CD8-positive, alpha-beta memory T cell (primary cell): ENCODE measurements at places on chromosomes 1 and 21.

DNA sequence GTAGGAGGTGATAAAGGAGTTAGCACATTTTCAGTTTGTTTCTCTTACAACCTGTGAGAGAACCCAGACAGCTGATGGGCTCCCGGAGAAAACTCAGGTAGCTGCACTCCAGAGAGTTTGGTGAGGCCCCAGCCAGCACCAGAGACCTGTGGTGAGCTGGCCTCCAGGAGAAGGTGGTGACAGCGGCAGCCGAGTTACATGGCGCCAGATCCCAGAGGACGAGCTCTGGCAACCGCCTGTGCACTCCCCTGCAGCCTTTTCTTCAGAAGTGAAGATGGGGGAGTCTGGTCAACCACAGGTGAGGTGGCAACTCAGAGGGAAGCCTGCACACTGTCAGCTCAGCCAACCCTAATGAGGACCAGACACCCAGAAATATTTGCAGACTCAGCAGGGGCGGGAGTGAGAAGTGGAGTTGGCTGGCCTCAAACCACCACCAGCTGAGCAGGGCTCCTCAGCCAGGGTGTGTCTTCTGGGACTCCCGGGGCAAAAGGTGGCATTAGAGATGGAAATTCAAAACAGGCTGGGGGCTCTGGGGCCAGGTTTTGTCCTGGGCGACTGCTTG, 209.7 kb downstream of the SETD4 start:
- DNase-seq = no peak

- DNase-seq = no peak
Measured at GRCh38 chr21:33345751-33346238, 21.0 kb downstream of the IFNAR1 start.

DNA sequence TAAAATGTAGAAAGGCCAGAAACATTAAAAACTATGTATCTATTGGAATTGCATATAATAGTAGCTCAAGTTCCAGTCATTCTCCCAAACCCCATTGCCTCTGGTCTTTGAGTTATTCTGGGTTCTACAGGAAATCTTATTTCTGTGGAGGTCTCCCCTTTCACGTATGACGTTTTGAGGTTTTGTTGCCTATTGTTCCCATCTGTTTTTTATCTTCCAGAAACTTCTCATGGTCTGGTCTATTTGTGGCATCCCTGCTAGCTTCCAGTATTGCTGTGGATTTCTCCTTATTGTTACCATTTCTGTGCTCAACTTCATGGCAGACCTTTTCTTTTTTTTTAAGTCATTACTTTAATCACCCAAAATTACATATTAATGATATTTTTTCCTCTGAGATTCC, 43.3 kb downstream of the DTL start:
- no peak for DNase-seq

DNA sequence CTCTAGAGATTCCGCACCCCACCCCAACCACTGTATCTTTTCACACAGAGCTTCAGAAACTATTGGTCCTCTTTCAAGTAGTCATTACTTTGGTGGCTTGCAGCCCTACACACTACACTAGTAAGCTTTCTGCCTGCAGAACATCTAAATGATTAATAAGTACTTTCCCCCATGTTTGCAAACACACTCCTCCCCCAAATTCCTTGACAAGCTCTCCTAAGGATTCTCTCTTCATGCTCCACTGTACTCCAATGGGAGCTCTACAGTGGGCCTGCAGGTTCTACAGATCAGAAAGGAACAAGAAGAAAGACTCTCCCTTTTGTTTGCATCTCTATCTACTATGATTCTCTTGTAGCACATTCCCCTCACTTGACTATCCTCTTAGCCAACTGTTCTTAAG, 16.3 kb upstream of the NUF2 start:
- DNase-seq = no peak

DNA sequence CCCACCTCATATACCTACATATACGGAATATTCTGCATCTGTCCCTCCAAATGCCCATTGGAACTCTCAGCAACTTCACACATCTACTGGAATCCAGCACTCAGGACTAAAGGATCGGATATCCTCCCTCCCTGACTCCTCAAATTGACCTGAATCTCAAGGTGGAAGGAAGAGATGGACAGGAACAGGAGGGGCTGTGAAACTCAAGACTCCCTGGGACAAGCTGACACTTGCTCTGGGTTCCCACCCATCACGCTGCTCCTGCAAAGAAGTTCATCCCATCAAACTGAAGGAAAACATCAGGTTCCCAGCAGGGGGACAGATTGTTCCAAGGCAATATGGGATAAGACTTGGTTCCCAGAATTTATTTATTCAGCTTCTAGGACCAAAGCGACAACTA, 30.3 kb upstream of the TIAM1 start:
- DNase-seq = no peak

DNA sequence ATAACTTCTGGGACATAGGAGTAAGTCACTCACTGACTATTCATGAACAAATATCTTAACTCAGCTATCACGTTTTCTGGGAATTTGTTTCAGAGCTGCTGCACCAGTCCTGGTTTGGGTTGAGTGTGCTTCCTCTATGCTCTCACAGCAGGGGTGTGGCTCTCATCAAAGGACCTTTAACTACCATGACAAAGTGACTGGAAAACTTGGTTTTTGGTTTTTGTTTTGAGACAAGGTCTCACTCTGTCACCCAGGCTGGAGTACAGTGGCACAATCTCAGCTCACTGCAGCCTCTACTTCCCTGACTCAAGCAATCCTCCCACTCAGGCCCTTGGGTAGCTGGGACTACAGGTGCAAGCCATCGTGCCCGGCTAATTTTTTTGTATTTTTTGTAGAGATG, 4.1 kb downstream of the ILDR2 start:
- DNase-seq = no peak

- DNase-seq = no peak
Measured at GRCh38 chr1:111503585-111504060, at the start of the genes ADORA3 and TMIGD3. TSS of gene ADORA3 (minus strand) at chr1:111503633. CDS start at chr1:111503354, 279 bp downstream. TSS of gene TMIGD3 (minus strand) at chr1:111503633. CDS start at chr1:111503354, 279 bp downstream.

GRCh38 chr1:84849357-84849975, 43.5 kb downstream of the LPAR3 start:
- DNase-seq = no peak

DNA sequence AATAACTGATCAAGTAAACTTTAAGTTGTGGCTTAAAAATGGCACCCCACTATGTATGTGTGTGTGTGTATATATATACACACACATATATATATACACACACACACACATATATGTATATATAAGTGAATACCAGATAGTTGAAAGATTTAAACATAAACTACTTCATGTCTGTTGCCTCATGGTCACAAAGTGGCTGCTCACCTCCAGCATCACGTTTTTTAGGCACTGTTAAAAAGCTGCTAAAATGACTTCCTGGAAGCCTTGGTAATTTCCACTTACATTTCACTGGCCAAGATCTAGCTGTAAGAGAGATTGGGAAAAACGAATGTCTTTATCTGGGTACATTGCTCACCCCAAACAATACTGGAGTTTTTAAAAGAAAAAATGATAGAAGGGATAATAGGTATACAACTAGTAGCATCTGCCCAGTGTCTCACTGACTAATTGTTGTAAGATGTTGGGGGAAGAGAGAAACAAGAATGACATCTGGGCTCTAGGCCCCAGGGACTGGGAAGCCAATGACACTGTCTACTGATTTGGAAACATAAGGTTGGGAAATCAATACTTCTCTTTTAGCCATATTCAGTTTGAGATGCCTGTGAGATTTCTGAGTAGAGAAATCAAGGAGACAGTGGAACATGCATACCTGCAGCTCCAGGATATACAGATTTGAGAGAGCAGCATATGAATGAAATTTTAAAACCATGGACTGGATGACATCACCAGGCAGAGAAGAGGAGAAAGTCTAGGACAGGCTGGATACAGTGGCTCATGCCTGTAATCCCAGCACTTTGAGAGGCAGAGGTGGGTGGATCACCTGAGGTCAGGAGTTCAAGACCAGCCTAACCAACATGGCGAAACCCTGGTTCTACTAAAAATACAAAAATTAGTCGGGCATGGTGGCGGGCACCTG, 42.8 kb downstream of the CLDN14 start:
- DNase-seq = no peak

- no peak for DNase-seq
Measured at GRCh38 chr1:23585321-23586022, 26.2 kb upstream of the ID3 start.

DNA sequence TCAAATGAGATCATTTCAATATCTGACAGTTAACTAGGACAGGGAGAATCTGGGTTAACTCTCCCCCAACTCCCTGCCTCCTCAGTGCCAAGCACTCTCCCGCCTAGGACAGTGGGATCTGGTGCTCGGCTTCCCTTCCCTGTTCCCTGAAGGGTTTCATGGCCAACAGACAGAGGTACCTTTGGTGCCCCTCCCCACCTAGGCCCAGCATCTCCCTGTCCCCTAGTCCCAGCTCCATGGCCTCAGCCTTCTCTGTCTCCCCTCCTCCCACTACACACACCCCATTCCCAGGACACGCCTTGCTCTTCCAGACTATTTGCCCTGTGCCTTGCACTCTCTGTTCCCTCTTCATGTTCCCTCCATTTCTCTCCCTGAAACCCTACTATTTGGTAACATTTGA, 77.1 kb downstream of the CD247 start:
- no peak for DNase-seq

GRCh38 chr1:226625326-226625725, 76.8 kb downstream of the STUM start:
- DNase-seq = peak; percentile 28

- DNase-seq = no peak
Measured at GRCh38 chr1:234639961-234640360, 30.0 kb upstream of the IRF2BP2 start.

GRCh38 chr1:204475656-204476432, 18.8 kb downstream of the PIK3C2B start:
- DNase-seq = no peak

DNA sequence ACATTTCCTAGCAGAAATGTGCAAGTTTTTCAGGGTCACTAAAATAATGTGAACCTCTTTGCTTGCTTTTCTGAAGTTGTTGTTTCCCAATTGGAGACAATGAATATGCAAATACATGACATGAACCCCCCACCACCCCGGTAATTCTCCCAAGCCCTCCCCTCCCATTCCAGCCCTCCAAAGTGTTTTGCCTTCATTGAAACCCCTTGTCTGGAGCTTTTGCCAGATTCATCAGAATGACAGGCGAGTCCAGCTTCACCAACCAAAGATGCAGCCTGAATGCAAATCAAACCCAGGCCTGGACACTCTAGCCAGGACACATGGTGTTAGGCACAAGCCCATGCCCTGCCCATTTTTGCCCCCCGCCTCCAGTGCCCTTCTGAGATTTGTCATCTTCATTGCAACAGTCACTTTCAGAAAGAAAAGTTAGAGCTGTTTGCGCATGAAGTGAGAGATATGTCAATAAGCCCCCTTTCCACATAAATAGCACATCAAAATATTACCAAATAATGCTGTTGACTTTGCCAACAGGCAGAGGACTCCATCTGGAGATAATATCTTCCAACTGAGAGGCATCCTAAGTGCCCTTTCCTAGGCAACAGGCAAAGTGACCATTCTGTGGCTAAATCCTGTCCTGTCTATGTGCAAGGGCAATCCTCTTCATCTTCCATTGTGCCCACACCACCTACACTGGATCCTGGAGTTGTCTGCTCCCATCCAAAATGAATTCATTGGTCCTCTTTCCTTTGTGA, 145.6 kb upstream of the NFIA start:
- DNase-seq = no peak

- DNase-seq = no peak
Measured at GRCh38 chr1:48619539-48619938, 147.5 kb upstream of the SPATA6 start.

GRCh38 chr1:154855186-154855851, 14.8 kb downstream of the KCNN3 start:
- no peak for DNase-seq

DNA sequence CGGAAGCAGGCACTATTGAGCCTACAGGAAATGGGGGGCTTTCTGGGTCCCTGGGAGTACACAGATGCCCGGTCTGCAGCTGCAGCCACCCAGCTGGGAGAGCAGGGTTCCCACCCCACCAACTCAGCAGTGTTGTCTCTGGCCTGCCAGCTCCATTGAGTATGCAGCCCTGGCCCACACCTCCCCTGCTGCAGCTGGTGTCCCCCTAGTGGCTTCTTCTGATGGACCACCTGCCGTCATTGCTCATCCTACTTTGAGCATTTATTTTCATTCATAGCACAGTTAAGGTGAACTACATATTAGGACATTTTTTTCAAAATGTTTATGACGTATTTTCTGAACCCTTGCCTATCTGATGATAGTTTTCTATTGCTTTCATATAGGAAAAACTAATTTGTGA, 189.8 kb upstream of the LYPLAL1 start:
- DNase-seq = no peak

DNA sequence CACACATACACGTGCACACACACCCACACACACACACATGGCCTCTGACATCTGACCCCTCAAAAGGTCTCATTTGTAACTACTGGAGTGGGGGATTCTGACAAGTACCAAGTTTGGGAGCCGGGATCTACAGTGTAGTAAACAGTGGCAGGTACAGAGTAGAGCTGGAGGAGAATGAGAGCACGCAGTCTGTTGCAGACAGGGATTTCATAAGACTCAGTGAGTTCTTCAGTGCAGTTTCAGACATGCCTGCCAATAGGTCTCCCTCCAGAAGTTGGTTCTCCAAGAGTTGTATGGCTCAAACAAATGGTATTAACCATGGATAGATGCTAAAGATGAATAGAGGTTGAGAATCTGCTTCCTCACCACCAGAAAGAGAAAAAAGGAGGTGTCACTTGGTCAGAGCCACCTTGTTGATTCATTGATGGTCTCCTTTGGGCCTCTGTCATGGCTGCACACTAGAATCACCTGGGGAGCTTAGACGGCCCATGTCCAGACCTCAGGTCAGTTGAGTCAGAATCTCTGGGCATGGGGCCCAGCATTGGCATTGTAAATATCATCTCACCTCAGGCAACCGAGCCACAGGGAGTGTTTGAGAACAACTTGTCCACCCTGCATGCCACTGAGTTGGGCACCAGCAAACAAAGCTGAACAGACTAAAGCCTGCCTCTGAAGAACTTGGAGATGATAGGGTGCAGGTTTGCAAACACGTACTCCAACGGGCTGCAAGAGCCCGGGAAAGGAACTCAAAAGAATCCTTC, 122.1 kb downstream of the EDEM3 start:
- no peak for DNase-seq

DNA sequence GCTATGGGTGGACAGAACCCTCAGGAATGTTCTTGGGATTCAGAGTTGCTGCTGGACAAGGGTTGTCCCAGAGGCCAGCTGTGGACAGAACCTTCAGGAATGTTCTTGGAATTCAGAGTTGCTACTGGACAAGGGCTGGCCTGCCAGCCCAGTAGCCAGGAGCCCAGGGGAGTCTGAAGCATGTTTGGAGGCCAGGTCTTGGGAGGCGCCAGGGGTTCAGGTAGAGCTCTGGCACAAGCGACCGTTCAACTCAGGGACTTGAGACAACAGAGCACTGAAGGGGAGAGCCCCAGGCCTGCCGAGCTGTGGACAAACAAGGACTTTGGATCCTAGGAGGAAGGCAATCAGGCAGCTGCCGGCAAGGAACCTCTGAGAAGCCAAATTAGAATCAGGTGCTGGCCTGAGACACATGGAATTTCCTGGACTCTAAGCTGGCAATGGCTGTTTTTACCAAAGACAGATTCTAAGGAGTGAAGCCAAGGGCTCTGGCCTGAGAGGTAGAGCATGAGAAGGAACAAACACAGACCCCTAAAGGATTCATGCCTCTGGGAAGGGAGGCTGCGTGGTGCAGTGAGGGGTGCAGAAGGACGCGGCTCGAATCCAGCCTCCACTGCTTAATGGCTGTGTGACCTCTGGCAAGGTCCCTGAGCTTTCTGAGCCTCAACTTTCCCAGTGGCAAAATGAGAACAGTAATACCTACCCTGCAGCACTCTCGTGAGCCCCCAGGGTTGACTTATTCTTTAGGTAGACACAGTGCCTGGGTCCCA, 13.4 kb downstream of the PLA2G5 start:
- no peak for DNase-seq
